ENCODE measurements at places on chromosomes 7 and 10.

- DNase-seq: no peak
These were observed 20.1 kb upstream of the ATXN7L1 start for GRCh38 chr7:105896407-105896911.

DNA sequence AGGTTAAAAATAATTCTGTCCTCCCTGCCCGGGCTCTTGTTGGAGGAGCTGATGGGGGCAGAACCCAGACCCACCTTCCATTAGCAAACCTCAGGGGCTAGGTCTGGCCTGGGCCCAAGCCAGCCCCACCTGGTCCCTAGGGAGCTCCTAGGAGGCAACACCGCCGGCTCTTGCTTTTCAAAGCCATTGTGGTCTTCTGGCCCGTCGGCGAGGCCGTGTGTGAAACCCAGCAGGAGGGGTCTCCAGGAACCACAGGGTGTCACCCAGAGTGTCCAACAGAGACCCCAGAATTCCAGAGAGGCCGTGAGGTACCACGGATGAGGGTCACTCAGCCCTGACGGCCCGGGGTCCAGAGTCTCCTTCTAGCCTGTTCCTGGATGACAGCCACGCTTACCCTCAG is 16.6 kb upstream of the PDGFA start:
- DNase-seq: no peak

DNA sequence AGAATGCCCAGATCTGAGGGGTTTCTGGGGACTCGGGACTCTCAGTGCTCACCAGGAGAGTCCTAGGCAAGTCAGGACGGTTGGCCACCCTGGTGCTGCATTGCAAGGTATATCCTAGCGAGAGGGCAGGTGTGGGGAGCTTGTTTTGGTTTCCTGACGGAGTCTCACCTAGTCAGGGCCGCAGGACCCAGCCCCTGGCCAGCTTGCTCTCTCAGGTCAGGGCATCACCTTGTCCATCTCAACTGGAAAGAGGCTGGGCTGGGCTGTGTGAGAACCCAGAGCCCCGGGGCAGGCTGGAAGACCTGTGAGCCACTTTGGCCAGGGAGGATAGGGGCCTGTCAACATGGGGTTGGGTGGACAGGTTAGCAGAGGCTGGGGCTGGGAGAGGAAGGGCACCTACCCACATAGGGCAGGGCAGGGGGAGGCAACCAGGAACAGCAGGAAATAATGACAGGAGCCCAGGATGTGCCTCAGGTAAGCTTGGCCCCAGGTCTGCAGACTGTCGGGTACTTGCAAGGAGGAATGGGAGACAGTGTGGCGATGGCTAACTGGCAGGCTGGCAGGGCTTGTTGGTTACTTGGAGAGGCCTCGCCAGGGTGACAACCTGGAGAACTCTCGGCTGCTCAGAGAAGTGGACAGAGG is 31.5 kb downstream of the DNAJB12 start:
- DNase-seq: no peak

DNA sequence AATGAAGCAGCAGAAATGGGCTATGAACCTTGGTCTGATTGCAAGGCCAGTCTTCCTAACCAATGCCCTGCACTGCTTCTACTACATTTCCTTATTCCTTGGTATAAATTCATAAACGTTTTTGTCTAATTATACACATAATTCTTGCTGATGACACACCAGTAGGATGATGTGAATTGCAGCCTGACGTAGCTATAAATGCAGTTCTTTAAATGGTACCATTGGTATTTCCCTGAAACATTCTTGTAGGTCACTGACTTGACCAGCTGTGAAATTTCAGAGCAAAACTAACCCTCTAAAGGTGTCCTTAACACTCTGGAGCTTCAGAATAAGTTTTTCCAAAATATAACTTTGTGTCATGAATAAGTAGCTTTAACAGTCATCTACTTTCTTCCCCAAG is 50.8 kb downstream of the IFIT5 start:
- DNase-seq: no peak

DNA sequence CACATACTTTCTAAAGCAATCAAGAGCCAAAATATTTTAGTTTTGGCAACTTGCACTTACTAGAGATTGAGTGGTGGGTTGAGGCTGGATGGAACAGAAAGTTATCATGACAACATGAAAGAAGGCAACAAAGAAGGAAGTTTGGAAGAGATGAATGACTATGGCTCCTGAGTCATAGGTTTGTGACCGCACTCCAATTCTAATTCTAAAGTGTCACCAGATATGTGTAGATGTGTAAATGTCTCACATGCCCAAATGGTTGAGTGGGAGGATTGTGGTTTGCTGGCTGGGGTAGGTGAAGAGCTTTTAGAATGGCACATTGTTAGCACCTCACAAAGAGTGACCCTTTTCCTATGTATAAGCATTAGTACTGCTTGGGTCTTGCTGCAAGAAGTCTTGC is 20.2 kb downstream of the TAS2R16 start:
- DNase-seq: no peak

DNA sequence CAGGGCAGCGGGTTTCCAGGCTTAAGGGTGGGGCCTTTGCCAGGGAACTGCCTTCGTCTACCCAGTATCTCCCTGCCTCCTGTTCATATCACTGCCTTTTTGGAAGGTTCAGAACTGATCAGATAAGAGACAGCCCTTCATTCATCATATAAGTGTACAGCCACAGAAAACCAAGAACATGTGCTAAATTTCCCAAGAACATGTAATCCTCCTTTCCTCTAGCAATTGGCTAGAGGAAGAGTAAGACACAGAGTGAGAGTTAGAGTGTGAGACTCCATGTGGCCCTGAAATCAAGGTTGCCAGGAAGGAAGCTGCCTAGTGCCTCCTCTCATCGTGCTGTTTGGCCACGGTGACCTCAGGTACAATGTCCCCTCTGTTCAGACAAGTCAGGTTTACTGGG is 770.9 kb downstream of the TNS3 start:
- no peak for DNase-seq

DNA sequence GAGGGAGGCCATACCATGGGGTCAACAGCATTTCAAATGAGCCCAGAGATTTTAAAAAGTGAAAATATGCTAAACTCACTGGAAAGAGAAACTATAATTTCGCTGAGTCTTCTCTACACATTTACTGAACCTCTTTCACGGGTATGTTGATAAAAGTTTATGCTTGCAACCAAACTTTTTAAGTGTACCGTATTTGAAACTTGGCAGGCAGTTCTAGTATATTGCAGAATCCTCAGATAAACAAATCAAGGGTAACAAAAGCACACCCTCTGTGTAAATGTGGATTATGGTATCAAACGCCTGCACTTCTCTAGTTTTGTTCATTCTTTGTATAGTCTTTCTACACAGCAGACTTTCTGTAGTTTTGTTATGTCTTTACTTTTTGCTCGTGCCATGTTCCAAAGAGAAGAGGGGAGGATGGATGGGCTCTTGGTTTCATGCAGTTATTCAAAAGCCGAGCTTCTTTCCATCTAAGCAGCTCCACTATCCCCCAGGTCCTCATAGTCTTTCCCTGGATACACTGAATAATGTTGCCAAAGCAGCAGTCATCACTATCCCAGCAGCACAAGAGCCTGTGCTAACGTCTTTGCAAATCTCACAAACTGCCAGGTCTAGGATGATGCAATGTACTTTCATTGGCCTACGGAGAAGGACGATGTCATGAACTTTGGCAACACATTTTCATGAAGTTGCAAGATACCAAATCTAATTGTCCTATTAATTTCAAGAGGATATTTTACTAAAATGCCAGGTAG is 131.2 kb downstream of the MPP7 start:
- no peak for DNase-seq

GRCh38 chr7:45563941-45564461 is 10.2 kb upstream of the ADCY1 start:
- DNase-seq: no peak

DNA sequence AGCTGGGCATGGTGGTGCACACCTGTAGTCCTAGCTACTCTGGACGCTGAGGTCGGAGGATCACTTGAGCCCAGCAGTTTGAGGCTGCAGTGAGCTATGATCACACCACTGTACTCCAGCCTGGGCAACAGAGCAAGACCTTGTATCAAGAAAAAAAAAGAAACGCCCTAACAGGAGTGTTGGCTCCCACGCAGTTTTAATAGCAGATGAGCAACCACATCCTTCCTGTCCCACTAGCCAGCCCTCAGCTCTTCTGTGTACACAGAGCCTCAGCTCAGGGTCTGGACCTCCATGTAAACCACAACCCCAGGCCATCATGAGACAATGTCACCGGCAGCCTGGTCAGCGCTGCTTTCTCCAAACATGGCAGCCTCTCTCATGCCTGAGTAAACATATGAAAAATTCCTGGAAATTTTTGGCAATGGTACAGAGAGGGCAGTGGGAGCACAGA is 108.2 kb downstream of the PIP4K2A start:
- DNase-seq: no peak

GRCh38 chr7:148014001-148014400 is 576.6 kb upstream of the C7orf33 start:
- no peak for DNase-seq

- no peak for DNase-seq
These were observed 356.3 kb downstream of the DNAJB6 start for GRCh38 chr7:157693071-157693520.

DNA sequence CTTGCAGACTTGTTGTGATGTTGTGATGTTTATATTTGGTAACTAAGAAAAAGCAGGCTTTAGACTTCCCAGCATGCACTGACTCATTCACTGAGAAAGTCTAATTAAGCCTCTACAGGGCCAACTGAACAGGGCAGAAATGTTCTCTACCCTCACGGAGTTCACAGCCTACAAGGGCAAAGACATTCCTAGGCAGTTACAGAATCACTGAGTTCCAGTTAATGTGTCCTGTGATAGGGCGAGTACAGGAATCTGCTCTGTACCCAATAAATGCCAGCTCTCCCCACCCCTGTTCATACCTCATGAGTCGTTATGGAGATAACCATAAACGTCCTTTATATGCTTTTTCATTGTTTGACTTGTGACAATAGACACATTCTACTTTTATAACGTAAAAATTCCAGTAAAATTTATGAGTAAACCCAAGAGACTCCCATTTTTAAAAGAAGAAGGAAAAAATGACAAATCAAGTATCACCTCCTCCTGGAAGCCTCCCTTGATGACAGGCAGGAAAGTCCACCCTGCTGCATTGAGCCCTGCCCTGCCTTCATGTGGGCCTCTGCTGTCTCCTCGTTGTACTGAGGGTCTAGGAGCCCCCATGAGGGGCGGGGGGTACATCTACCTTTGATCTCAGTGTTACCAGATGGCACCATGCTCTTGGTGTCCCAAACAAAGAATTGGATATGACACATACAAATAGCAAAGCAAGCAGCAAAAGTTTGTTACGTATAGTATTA is 14.3 kb downstream of the MUC12 start:
- no peak for DNase-seq

- DNase-seq: no peak
These were observed 807.9 kb upstream of the LRRN3 start for GRCh38 chr7:110283056-110283455.

GRCh38 chr7:111138193-111138569 is 47.3 kb downstream of the LRRN3 start:
- peak; percentile 16 for DNase-seq

- DNase-seq: no peak
These were observed 319.8 kb upstream of the PHYHIPL start for GRCh38 chr10:58856508-58857240.

- no peak for DNase-seq
These were observed 2.6 kb downstream of the CDHR1 start for GRCh38 chr10:84196941-84197340.

GRCh38 chr7:42770114-42770513 is 141.8 kb downstream of the C7orf25 start:
- no peak for DNase-seq

- DNase-seq: no peak
These were observed 2.8 kb downstream of the TDRD1 start for GRCh38 chr10:114181971-114182370.

DNA sequence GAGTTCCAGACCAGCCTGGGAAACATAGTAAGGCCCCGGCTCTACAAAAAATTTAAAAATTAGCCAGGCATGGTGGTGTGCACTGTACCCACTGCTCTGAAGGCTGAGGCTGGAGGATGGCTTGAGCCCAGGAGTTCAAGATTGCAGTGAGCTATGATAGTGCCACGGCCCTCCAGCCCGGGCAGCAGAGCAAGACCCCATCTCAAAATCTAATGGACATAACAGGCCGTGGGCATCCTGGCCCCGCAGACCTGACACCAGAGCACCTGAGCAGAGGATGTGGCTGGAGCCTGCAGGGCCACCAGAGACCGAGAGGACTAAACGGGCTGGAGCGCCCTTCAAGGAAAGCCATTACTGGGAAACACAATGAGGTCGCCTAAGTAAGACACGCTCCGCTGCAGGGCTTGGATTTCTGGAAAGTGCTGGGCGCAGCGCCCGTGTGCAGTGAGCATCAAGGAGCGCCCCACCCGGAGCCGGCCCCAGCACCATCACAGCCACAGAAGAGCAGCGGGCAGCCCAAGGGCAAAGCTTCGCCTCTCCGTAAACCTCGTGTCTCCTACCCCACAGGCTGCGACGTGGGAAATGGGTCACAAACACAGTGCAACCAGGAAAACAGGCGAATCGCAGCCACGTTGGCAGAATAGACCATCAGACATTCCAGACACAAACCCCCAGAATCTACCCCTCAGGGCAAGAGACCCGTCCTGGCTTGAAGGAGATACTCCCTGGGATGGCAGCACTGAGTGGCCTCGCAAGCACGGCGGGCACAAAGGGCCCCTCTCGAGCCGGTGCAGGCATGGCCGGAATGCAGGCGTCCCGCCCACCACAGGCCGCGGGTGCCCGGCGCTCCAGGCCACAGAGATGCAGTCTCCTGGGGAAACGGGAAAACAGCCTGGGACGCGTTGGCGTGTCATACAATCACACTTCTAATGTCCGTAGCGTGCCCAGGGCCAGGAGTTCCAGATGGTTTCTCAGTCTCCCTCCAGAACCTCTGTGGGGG is 4.9 kb downstream of the RADIL start:
- no peak for DNase-seq

DNA sequence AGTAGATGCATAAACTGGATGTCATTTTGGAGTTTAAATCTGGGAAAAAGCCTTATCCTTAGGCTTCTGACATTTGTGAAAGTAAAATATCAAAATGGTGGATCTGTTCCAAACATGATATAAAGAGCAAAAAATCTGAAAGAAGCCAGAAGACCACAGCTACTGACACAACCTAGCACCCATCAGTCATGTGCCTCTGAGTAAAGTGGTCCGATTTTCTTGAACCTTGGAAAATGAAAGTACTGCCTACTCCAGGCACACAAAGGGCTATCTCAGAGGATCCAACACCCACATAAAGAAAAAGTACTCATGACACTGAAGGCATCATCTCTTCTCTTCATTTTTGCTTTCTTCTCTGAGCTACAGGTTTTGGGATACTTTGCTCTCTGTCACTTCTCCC is 150.7 kb downstream of the KMT2E start:
- DNase-seq: no peak

DNA sequence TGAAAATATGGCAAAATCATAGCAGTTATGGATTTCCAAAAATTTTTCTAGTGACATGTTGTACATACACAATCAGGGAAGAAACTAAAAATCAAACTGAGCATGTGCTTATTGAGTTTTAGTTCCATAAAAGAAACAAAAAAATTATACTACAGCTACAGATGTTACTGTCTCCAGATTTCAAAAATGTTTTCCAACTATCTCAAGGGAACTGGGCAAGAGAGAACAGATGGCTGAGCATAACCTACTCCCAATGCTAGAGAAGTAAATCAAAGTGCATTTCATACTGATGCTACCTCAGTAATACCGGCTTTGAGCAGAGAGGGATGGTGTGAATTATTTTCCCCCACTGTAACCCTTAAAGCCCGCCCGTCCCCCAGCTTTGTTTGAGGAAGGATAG is 40.7 kb upstream of the KMT2C start:
- no peak for DNase-seq
